CD4-positive, alpha-beta memory T cell (primary cell): ENCODE measurements at places on chromosomes 13 and 19. TPM values are rescaled to one million over a fixed set of nuclear protein-coding genes. Genes with fewer than 3 reads are reported as not detected.

The RCBTB1 gene
- 21.3 TPM for total RNA-seq

The NFIX gene
- total RNA-seq: 4.0 TPM

GRCh38 chr13:69226427-69226826 lies 881.2 kb upstream of the ATXN8OS start:
- DNase-seq: no peak

The ZNF536 gene
- total RNA-seq: not detected

The ERCC2 gene
- total RNA-seq: 19.3 TPM

DNA sequence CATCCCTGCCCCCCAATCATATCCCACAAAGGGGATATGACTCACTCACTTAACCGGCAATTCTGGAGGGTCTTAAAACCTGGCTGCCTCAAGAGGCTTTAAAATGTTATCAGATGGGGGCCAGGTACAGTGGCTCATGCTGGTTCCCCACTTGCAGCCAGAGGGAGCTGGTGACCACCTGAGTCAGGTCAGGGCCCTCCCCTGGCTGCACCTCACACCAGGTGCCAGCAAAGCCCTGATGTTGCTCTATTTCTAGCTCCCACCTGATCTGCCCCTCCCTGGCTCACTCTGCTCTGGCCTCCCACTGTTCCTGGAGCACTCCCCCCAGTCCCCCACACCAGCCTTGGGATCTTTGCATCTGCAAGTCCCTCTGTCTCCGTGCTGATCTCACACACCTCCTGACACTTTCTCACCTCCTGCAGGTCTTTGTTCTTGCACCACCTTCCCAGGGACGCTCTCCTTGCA lies 14.2 kb downstream of the HPN start:
- no peak for DNase-seq

GRCh38 chr13:45320876-45321629 lies 19.9 kb downstream of the TPT1 start:
- DNase-seq: no peak

DNA sequence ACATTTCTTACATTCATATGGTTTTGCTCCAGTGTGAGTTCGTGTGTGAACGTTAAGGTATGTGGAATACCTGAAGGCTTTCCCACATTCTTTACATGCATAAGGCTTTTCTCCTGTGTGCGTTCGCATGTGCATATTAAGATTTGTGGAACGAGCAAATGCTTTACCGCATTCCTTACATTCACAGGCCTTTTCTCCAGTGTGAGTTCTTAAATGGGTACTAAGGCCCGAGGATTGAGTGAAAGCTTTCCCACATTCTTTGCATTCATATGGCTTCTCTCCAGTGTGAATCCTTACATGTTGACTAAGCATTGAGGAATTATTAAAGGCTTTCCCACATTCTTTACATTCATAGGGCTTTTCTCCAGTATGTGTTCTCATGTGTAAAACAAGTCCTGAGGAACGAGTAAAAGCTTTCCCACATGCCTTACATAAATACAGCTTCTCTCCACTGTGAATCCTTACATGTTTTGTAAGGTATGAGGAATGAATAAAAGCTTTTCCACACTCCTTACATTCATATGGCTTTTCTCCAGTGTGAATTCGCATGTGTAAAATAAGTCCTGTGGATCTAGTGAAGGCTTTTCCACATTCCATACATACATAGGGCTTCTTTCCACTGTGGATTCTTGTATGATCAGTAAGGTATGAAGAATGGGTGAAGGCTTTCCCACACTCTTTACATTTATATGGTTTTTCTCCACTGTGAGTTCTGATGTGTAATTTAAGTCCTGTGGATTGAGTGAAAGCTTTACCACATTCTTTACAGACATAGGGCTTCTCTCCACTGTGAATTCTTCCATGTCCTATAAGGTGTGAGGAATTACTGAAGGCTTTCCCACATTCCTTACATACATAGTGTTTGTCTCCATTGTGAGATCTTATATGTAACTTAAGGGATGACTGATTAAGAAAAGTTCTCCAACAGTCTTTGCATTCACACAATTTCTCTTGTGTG lies 10.7 kb downstream of the ZNF846 start:
- no peak for DNase-seq

- no peak for DNase-seq
Measured at GRCh38 chr13:37665420-37665819, 66.9 kb upstream of the POSTN start.
